ENCODE measurements at places on chromosomes 2 and 18.

DNA sequence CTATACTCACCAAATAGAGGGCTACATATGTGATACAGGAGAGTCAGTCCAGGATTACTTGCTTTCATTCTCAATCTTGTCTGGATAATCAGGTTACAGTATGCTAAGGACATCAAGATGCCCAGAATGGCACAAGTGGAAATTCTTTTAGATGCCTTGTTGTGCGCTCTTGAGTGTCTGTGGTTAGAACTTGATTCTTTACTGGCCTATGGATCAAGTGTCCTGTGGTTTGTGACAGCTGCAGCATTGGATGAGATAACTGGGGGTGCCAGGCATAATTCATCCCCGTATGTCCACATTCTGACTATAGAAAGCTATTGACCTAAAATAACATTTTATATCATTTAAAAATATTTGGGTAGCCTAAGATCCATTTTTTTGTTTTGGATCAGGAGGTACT, 40.1 kb downstream of the CDC42EP3 start:
- DNase-seq, result no peak

DNA sequence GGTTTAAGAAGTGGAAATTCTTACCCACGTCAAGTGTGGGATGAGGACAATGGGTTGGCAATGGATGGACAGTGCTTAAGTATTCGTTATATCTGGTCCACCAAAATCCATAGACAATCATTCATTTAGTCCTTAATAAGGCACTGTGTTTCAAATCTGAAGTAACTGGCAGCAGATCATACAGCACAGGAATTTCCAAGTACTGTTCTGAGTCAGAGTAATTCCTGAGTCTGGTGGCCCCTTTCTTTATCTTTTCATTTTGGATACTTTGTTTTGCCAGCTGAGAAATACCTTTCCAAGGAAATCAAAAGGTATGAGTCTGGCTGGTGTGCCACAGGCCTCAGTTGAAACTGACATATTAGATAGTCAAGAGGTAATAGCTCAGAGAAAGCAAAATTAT, 31.4 kb upstream of the CCDC102B start:
- DNase-seq, result no peak

- DNase-seq, result no peak
Observed at GRCh38 chr18:54479365-54479764, 111.7 kb upstream of the DYNAP start.

DNA sequence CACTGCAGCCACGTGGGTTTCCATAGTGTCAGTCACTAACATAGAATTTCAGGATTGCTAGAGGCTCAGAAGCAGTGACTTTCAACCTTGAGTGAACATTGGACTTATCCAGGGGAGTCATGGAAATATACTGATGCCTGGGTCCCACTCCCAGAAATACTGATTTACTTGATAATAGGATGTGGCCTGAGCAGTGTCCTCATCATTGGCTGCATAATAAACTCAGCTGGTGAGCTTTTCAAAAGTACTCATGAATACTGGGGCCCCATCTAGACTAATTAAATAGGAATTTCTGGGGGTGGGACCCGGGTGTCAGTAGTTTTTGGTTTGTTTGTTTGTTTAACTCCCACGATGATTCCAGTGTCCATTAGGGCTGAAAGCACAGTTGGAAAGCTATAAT, 141.4 kb downstream of the COL4A4 start:
- no peak for DNase-seq

DNA sequence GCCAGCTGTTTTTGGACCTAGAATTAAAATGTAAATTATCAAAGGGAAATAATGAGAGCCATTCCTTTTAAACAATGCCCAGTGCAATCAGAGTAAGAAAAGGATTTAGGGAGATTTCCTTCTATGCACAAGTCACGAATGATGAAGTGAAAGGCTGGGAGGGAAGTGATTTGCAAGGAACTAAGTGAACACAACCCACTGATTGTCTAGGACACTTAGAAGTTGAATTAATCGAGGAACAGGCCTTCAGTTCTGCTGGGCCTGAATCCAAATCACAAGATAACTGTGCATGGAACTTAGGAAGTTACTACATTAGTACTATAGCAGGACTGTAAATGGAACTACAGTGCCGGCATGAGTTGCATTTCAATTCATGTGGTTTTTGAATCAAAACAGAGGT, 17.7 kb downstream of the MAP2 start:
- no peak for DNase-seq

DNA sequence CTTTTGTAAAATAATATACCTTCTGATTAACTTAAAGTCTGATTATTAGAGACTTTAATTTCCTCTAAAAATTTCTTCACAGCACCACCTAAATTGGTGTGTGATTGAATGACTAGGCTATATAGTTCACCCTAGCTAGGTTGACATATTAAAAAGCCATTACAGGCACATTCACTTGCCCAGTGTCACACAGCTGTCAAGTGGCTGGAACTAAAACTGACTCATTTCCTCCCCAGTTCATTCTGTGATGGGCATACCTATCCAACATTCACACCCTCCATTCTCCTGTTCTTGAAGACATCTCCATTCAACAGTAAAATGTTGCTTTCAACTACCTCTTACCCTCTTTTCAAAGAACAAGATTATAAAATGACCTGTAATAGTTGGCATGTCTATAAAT, 334.5 kb downstream of the ARHGAP15 start:
- no peak for DNase-seq

DNA sequence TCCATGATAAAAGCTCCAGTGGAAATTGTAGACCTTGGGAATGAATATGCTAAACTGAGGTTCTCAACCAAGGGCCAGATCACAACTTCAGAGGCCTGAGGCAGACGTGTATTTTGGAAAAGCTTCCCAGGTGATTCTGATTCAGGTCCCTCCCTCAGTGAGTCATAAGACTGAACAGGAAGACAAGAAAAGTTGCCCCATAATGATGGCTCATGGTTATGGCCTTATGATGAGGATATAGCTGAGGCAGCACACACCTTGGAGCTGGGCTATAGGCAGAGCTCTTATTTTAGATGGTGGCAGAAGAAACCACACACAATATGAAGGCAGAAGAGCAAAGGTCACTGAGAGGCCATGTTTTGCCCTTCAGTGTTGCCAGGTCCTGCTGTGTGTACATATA, 9.6 kb downstream of the ANTXR1 start:
- DNase-seq, result no peak

Data from stimulated activated CD4-positive, alpha-beta T cell treated with anti-CD3 and anti-CD28 coated beads, Interleukin-15, amount 100 ng/mL, for 1 hour (primary cell).